ENCODE measurements at places on chromosomes 5 and 9.
A peak's percentile ranks its signal among the peaks of the same experiment; 100 is the strongest.

GRCh38 chr9:124254261-124254682 lies 3.5 kb upstream of the NEK6 start:
- DNase-seq, result no peak

- no peak for DNase-seq
Observed at GRCh38 chr9:75671354-75671753, 219.1 kb upstream of the PCSK5 start.

DNA sequence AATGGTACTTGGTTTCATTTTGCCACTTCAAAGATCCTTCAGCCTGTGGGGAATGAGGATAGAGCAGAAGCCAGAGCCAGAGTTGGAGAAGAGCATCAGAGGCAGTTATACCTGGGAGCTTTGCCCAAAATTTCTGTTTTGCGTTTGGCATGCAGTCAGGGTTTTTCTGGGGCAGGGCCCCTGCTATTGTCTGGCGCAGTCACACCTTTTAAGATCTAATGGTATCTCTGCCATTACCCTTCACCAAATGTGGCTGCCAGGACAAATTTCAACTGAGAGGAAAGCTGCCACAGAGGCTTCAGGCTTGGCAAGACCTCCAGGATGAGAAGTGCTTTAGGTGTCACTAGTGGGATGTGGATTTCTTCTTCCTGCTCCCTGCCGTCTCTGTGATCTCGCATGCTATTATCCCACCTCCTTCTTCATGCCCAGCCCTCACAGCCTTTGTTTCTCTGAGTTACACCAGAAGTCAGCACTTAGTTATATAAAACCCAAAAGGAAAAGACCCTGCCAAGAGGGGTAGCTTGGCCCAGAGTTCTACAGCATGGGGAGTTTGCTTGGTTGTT lies 357.0 kb downstream of the TLE4 start:
- DNase-seq, result no peak

DNA sequence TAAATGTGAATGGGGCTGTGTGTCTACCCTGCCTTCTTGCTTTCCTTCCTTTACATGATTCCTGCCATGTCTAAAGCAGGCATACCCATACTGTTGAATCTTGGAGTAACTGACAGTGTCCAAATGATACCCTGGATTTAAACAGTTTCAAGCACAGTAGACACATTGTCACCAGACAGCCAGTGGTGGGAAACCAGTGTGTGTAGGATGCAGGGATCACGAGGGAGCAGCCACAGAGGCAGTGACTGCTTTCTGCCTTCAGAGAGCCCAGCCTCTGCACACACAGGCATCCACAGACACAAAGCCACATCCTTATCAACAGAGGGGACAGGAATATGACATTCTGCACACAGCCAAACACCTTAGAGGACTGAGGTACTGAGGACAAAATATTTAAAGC lies 184.2 kb upstream of the TBCA start:
- no peak for DNase-seq

- no peak for DNase-seq
Observed at GRCh38 chr5:58680503-58680902, 97.6 kb downstream of the RAB3C start.

GRCh38 chr9:131624636-131625507 lies 79.5 kb downstream of the PRRT1B start:
- no peak for DNase-seq

GRCh38 chr5:75627801-75628200 lies 16.5 kb downstream of the ANKDD1B start:
- no peak for DNase-seq

GRCh38 chr5:132776131-132776937 lies 705 bp downstream of the SEPTIN8 start:
- DNase-seq, result peak; percentile 63

DNA sequence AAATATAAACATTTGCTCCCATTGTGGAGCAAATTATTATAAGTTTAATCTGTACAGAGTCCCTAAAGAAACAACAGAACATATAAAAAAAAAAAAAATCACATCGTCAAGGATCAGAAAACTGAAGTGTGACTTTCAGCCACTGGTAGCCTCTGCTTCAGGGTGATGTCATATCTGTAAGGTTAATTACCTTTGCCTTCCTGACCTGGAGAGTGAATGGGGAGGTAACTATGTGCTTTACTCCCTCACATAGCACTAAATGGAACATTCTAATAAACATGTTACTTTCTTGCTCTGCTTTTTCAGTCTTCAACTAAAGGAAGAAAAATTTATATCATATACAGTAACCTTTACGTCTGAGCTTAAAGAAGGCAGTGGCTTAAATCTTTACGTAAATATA lies 70.3 kb upstream of the TRPM3 start:
- no peak for DNase-seq

- DNase-seq, result no peak
Observed at GRCh38 chr5:90191352-90192045, 218.1 kb downstream of the CETN3 start.

- DNase-seq, result no peak
Observed at GRCh38 chr5:17115855-17116254, 101.6 kb upstream of the BASP1 start.

DNA sequence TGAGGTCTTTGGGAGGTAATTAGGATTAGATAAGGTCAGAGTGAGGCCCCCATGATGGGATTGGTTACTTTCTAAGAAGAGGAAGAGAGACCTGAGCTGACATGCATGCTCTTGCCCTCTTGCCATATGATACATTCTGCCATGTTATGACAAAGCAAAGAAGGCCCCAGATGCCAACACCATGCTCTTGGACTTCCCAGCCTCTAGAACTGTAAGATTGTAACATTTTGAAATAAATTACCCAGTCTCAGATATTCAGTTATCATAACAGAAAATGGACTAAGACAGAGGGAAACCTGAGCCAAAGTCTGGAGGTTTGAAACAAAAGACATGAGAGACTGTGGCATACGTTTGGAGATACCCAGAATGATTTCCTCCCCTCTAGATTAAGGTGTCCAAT lies 318.6 kb downstream of the ARHGEF28 start:
- DNase-seq, result no peak

GRCh38 chr5:115184770-115185169 lies 15.1 kb upstream of the TRIM36 start:
- no peak for DNase-seq

DNA sequence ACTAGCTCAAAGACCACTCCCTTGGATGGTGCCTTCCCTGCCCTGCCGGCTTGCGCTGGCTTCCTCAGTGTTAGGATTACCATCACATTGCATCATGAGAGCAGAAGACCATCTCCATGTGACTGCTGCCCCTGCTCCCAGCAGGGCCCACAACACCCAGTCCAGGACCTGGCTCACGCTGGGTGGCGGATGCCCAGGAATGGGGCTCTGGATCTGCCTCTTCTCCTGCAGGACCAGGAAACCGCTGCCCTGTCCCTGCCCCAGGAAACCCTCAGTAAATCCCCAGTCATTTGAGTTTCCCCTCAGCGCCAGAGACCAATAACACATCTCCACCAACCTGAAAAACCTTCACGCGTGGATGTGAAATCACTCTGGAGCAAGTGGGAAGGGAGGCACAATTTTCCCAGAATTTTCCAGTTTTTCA lies 3.3 kb upstream of the RNF44 start:
- DNase-seq, result no peak

- no peak for DNase-seq
Observed at GRCh38 chr9:7234144-7234543, 476.4 kb downstream of the KDM4C start.

- no peak for DNase-seq
Observed at GRCh38 chr9:106417685-106418084, 445.3 kb upstream of the ZNF462 start.

DNA sequence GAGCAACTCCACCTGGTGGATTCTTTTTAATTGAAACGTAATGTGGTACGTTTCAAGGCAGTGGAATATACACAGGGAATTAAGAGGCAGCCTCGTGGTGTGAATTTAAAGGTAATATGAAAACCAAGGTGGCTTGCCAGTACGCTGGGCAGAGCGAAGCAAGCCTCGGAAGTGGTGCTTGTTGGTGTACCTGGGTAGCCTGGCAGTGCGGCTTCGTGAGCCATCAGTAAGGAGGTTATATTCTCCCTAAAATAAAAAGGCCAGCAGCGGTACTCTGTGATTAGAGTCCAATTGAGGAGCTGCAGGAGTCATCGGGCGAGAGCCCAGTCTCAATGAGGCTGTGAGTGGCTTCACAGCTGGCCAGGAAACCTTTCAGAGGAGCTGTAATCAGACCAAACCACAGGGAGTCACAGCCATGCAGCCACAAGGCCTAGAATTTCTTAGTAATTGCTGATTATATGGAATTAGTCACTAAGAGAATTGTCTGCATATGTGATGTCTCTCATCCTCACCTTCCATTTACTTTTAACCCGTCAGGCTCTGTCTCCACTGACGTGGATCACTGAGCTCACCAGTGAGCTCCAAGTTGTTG lies 57.7 kb downstream of the DCP2 start:
- no peak for DNase-seq

- DNase-seq, result no peak
Observed at GRCh38 chr5:177386542-177386941, 2.3 kb downstream of the SLC34A1 start.

DNA sequence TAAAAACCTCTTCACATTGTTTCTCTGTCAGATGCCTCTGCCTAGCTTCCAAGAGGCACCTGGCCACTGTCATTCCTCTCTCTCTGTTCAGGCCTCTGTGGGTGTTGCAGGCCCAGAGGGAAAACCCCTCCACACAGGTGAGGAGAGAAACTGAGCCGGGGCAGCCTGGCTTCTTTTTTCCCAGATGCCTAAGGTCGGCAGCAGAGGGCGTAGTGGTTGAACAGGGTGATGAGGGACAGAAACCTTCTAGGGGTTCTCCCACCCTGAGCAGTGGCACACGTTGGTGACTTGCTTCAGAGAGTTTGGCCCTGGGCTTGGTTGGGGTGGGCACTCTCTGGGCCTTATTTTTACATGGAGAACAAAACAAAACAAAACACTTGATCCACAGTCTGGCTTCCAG lies 12.2 kb downstream of the IL9 start:
- DNase-seq, result no peak

DNA sequence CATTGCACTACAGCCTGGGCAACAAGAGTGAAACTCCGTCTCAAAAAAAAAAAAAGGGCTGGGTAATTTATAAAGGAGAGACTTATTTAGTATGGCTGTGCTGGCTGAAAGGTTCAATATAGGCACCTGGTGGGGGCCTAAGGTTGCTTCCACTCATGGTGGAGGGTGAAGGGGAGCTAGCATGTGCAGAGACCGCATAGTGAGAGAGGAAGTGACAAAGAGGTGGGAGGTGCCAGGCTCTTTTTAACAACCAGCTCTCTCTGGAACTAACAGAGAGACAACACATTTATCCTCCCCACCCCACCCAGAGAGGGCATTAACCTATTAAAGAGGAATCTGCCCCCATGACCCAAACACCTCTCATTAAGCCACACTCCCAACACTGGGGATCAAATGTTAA lies 28.9 kb upstream of the SERINC5 start:
- DNase-seq, result no peak

- DNase-seq, result no peak
Observed at GRCh38 chr9:70256123-70256551, 2.6 kb upstream of the SMC5 start.

DNA sequence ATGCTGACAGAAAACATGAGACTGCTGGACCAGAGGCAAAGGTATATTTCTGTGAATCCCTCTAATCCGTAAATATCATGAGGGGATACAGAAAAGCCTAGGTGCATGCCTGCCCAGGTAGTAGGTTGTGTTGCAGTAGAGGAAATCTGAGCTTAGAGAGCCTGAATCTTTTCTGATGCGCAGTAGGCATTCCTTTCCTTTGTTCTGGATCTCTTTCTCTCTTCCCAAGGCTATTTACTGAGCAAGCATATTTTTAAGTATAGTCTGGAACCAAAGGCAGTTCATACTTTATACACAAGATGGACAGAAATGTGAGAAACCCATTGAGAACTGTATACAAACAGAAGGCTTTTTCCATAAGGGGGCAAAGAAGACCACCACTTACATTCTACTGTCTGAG lies 359.3 kb downstream of the TMEM161B start:
- DNase-seq, result no peak

DNA sequence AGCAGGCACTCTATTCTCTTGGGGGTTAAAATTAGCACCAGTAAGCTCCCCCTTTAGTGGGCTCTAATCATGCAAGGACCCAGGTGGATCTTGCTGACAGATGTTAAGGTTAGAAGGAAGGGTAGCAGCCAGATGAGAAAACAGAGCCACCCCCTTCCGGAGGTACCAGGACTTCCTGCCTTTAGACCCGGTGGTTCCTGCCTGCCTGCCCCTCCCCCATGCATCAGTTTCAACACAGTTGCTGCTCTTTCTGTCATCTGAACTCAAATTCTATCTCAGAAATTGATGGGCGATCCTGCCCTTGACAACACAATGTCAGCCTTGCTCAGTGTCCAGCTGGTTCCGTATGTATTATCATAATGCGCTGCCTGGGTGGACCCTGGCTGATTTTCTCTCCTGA lies 287.3 kb downstream of the EBF1 start:
- no peak for DNase-seq

DNA sequence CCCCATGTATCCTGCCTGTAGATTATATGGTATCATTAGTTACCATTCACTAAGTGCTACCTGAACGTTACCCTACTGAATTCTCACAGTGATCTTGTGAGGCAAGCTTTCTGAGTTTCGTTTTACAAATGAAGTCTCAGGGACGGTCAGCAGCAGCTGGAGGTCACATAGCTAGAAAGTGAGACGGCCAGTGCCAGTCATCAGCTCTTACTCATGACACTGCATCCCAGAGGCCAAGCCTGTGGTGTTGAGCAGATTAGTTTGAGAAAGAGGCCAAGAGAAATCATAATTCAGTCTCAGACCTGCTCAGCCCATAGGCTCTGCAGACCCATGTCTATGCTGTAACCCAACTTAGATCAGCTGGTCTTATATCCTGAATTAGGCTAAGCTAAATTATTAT lies 95.7 kb upstream of the EGFLAM start:
- no peak for DNase-seq

DNA sequence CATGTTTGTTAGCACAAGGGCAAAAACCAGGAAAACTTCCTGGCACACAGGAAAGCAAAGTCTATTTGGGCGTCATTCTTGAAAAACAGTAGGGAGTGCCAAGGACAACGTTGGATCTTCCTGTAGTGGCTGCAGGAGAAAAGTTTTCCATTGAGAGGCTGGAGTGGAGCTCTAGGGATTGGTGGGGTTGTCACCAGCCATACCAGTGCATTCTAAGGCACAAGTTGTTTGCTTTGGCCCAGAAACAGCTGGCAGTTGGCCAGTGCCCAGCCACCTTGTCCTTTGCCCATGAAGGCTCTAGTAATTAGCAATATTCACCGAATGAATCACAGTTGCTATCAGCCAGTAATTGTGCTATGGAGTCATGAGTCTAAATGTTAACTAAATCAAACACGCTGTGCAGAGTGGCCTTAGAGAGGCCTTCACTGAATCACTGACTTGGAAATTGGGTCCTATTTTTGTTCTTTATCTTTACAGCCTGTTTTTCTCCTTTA lies 26.4 kb downstream of the TNFSF15 start:
- no peak for DNase-seq

DNA sequence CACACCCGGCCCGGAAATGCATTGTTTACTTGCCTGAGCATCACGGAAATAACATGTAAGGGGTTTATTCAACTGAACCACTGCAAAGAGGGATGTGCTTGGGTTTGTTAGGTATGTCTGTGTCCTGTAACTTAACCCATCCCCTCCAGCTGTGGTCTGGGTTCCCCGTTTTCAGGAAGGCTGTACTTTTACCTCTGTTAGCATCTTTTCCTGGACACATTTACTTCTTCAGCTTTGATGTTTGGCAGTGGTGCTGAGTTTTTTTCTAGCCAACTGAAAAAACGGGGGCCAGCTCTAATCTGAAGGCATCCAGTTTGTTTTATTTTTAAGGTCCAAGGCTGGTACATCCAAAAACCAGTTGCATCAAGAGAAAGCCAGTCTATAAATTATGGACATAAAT lies 561.8 kb downstream of the BNC2 start:
- no peak for DNase-seq

- no peak for DNase-seq
Observed at GRCh38 chr9:19127871-19128500, 694 bp upstream of the PLIN2 start.

- no peak for DNase-seq
Observed at GRCh38 chr9:11779971-11780370, 913.2 kb upstream of the TYRP1 start.

All from RWPE2 (cell line).